ENCODE measurements at places on chromosomes 1 and 21.

DNA sequence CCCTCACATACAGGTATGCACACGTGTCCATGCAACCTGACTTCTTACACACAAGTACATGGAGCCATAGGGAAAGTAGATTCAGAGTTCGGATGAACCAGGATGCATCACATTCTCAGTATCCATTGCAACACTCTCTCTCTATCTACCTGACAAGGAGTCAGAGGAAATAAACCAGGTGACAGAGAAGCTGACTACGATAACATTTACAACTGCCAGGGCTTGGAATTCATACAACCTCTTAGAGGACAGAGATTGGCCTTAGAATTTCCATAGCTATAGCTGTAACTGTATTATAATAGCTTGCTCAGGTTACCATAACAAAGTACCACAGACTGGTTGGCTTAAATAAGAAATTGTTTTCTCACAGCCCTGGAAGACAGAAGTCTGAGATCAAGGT lies 116.9 kb upstream of the PALMD start:
- no peak for DNase-seq

- no peak for DNase-seq
Measured at GRCh38 chr1:155884031-155884960, 24.9 kb downstream of the SYT11 start.

DNA sequence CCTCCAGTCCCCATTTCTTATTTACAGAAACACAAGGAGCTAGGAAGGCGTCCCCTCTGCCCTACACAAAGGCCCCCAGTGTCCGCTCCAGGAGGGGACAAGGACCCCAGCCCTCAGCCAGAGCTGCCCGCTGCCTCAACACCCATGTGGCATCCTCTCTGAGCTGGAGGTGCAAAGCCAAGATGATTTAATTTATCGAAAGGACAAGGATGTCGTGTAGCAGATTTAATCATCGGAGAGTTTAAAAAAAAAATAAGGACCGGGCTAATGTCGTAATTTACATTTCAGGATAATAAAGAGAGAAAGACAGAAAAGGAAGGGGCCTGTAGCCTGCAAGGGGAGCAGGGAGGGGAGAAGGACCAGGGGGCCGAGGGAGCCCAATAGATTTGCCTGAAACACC lies 68.3 kb upstream of the CASZ1 start:
- DNase-seq = no peak

DNA sequence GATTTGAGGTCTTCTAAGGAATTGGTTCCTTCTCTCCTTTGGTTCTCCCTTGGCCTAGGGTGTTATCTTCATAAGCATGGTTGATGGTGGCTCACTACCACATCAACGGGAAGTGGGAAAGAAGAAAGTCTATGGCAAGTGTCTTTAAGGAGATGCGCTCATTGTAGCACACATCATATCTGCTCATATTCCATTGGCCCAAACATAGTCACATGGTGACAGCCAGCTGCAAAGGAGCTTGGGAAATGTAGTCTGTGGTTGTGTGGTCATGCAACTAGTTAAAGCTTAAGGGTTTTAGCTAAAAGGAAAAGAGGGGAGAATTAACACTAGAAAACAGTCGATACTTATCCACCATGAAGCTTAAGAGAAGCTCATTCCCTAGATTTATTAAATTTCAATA lies 11.4 kb upstream of the MRPS6 start:
- no peak for DNase-seq

- DNase-seq = no peak
Measured at GRCh38 chr1:110390692-110391245, at the start of gene SLC16A4. SLC16A4 (minus strand) TSS chr1:110391026; CDS start chr1:110389323, 1,703 bp downstream.

- DNase-seq = no peak
Measured at GRCh38 chr1:229368347-229368746, 25.5 kb upstream of the CCSAP start.

DNA sequence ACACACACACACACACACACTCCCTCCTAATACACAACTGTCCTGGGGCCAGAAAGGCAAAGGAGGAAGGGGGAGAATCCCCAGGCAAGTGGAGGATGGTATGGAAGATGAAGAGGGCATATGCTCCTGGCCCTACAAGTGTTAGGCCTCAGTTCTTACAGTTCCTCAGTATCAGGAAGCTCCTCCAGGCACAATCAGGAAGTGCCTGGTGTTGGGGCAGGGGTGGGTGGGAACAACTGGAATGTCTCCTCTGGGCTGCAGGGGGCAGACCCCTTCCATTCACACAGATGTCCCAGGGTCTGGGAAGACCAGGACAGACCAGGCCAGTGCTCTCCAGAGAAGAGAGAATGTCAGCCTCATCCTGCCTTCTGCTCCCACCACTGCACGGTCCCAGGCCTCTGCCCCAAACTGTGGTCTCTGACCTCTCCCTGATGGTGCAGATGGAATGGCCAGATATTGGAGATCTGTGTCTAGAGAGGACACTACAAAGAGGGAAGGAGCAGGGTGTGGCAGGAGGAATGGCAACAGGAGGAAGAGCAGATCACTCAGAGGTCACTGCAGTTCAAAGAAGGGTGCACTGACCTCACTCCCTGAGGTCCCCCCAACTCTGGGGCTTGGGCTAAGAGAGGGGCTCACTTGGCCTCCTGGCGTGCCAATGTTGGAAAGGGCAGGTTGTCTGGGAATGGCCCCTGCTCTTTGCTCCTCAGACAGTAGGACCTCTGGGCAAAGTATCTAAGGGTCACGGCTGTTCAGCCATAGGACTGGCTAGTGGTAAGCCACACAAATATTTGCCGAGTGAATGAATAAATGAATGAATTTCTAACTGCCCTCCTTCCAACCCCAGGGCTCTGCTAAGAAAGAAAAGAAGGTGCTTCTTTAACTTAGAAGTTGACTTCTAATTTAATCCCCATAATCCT lies 2.5 kb upstream of the DENND2D start:
- DNase-seq = no peak

- DNase-seq = no peak
Measured at GRCh38 chr1:46478721-46479485, 10.7 kb upstream of the DMBX1 start.

GRCh38 chr1:8113262-8114220 lies 87.4 kb upstream of the ERRFI1 start:
- DNase-seq = no peak

- DNase-seq = no peak
Measured at GRCh38 chr1:45221716-45222115, 15.3 kb upstream of the ZSWIM5 start.

- DNase-seq = no peak
Measured at GRCh38 chr21:45261093-45261492, 26.6 kb downstream of the POFUT2 start.

GRCh38 chr1:20685099-20685662 lies 24.0 kb upstream of the DDOST start:
- no peak for DNase-seq

DNA sequence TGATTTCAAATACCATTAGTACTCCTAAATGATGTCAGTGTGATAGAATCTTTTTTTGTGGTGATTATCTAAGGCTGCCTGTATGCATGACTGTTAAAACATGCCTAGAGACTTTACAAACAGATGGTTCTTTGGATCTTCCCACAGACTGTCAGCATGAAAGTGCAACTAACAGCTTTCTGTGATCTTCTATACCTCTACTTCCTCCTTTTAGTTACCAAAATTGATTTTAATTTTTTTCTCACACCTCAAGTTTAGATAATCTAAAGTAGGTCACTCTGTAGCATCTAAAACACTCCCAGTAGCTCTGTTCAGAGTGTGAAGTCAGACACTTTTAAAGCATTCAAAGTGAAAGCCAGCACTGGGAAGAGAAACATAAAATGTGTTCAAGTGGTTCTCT lies 534.5 kb downstream of the PTPRC start:
- no peak for DNase-seq

DNA sequence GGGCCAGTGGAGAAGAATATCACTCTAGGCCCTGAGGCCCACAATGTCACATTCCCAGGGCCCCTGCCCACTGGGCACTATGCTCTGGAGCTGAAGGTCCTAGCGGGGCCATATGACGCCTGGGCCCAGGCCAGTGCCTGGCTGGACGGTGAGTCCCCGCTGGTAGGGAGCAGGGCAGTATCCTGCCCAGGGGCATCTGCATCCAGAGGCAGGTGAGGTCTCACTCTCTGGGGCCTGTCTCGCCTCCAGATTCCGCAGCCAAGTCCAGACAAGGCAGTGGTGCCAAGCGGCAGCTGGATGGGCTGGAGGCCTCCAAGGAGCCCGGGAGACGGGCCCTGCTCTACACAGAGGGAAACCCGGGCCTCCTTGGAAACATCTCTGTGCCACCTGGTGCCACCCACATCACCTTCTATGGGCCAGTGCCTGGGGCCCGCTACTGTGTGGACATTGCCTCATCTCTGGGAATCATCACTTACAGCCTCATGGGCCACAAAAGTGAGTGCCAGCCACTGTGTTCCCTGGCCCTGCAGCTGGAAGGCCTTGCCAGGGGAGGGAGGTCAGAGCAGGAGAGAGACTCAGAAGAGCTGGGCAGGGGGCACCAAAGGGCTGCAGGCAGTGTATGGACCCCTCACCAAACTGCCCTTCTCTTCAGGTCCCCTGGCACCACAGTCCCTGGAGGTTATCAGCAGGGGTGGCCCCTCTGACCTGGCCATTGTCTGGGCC lies 11.1 kb upstream of the PTPN7 start:
- no peak for DNase-seq

DNA sequence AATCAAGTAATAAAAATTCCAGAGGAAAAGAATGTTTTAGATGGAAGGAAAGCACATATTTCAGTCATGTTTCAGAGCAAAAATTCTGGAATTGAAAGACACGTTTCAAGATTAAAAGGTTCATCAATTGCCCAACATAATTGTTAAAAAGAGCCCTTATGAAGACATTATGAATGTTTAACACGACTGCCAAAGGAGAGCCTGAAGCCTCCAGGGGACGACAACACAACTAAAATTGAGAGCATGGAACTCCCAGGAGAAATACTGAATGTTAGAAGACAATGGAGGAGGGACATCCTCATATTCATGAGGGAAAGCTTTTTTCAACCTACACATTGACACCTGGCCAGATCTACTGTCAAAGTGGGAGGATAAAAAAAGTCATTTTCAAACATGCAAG lies 16.0 kb downstream of the OR2T11 start:
- peak; percentile 10 for DNase-seq

- DNase-seq = peak; percentile 89
Measured at GRCh38 chr21:33261635-33262034, 4.5 kb upstream of the IL10RB start.

GRCh38 chr1:217627431-217627830 lies 3.5 kb downstream of the GPATCH2 start:
- DNase-seq = no peak

GRCh38 chr1:24193046-24193445 lies 6.0 kb upstream of the IFNLR1 start:
- DNase-seq = no peak

DNA sequence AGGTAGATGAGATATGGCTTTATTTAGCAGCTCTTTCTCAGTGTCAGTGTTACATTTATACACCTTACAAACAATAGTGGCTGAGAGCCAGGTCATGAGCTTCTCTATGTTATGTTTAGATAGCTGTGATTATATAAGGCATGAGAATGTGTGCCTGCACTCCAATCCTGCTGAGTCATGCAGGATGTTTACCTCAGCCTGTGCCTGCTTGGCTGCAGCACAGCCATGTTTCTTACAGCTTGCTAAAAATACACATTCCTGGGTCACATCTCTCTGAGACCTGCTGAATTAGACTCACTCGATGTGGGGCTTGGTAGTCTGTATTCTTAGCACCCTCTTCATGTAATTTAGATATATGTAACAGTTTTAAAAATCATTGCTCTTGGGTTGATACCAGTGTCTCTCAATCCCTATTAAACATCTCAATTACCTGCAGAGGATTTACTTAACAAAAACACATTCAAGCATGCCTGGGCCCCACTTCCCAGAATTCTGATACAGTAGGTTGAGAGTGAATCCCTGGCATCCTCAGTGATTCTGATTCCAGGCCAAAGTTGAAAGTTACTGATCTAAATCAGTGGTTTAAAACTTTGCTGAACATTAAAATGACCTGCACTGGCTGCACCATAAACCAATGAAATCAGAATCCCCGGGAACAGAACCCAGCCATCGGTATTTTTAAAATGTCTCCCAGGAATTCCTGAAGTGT lies 107.5 kb downstream of the GDAP2 start:
- no peak for DNase-seq

- DNase-seq = no peak
Measured at GRCh38 chr21:17921579-17922530, 102.7 kb upstream of the C21orf91 start.

GRCh38 chr1:21641967-21642739 lies 27.0 kb downstream of the RAP1GAP start:
- DNase-seq = no peak

DNA sequence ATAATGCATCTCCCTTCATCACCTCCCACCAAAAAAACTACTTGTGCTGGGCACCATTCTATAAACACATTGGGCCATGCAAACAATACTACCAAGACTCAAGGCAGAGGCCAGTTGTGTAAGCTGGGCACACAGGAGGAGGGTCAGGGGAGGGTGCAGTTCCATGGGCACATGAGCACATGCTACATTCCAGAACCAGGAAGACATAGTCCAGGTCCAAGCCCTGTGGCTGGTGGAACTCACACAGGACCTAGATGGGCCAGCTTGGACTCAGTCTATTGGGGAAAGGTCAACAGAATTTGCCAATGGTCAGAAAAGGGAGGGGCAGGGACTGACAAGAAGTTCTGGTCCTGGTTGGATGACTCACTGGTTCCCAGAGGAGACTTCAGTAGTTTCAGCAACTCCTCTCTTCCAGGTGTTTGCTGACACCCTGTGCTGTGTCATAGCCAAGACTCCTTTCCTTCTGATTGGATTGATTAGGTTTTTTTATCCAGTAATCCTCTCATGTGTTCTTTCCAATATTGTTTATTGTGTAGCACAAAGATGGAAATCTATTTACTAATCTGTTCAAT lies 249.7 kb downstream of the C1orf94 start:
- no peak for DNase-seq

GRCh38 chr1:73998348-73998959 lies 199.5 kb downstream of the LRRIQ3 start:
- DNase-seq = peak; percentile 43

GRCh38 chr1:222127526-222128152 lies 385.8 kb upstream of the DUSP10 start:
- DNase-seq = no peak

DNA sequence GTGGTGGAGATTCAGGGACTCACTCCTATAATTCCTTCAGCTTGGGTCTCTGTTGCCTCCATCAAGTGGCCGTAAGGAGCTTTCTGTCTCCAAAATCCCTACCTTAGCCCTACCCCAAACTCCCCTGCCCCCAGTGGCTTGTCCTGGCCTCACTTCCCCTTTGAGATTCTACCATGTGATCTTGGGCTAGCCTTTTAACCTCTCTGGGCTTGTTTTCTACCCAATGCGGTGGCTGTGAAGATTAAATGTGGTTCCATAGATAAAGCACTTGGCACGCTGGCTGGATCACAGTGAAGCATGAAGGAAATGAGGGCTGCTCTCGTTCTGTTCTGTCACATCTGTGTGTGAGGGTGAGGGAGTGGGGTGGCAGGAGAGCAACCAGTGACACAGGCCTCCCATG lies 43.6 kb downstream of the FAAH start:
- no peak for DNase-seq
